ENCODE measurements at places on chromosomes 6 and 20.
A peak's percentile ranks its signal among the peaks of the same experiment; 100 is the strongest.

DNA sequence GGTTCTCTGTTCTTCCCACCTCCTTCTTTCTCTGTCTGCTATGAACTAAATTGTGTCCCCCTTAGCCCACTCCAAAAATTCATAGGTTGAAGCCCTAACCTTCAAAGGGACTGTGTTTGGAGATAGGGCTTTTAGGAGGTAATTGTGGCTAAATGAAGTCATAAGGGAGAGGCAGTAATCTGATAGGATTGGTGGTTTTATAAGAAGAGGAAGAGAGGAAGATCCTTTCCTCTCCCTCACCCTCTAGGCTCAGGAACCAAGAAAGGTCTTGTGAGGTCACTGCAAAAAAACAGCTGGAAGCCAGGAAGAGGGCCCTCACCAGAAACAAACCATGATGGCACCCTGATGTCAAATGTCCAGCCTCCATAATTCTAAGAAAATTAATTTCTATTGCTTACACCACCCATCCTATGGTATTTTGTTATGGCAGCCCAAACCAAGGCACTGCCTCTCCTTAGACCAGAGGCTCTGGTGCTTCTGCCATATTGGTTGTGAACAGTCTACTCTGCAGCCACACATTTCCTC, 135.1 kb upstream of the COL21A1 start:
- no peak for DNase-seq

DNA sequence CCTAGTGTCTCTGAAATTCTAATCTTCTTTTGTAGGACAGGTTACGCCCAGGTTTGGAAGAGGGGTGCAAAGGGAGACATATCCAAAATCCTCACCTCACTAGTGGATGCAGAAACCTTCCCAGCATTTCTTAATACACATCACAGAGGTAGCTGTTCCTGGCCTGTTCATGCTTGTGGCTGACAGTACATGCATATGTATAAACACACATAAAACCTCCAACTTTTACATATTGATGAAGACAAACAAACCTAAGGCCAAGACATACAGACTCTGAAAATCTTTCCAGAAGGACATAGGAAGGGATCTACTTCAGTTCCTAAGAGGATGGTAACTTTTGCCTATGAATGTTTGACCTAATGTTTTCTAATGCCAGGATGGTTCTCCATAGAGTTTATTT, 872.1 kb upstream of the FLRT3 start:
- no peak for DNase-seq

- DNase-seq: no peak
Measured at GRCh38 chr6:53851561-53851960, 56.8 kb downstream of the LRRC1 start.

DNA sequence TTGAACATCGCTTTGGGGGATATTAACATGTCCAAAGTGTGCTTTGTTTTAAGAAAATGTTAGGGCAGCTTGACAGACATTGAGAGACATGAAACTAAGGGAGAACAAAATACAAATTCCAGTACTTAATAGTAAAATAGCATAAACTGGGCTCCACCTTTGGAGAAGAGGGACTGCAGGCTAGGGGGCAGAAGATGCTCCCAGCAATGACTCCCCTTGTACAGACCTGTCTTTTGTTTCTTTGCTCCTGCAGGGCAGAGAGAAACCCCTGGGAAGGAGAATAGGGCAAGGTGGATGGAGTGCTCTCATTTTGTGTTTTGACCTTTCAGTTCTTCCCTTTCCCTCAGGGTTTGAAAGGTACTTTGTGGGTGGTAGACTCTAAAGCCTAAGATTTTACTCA, 115.6 kb upstream of the PLCB4 start:
- no peak for DNase-seq

- DNase-seq: no peak
Measured at GRCh38 chr6:20204512-20204894, 7.8 kb downstream of the MBOAT1 start.

DNA sequence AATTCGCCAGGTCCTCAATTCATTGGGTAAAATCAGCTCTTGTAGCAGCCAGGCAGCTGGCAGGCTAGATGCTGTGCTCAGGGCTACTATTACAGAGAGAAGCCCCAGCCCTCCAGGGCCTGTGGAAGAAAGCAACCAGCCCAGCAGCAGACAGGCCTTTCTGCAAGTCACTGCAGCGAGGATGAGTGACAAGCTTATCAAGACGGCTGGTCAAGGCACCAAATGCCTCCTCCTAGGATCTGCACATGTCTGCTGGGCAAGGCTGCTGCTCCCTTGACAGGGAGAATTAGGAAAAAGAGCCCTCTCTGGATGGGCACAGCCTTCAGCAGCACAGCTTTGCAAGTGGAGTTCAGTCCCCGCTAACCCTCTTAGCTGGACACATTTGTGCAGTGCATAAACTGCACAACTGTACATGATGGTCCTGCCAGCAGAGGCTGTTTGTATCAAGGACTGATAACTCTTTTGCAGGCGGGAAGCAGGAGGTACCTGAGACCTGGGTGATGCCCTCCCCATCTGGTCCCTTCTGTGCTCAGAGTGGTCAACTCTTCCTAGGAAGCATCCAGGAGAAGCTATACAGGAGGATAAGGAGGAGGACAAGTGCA, 89.9 kb downstream of the CDC5L start:
- no peak for DNase-seq

- no peak for DNase-seq
Measured at GRCh38 chr6:43271103-43271815, 26.8 kb upstream of the SLC22A7 start.

DNA sequence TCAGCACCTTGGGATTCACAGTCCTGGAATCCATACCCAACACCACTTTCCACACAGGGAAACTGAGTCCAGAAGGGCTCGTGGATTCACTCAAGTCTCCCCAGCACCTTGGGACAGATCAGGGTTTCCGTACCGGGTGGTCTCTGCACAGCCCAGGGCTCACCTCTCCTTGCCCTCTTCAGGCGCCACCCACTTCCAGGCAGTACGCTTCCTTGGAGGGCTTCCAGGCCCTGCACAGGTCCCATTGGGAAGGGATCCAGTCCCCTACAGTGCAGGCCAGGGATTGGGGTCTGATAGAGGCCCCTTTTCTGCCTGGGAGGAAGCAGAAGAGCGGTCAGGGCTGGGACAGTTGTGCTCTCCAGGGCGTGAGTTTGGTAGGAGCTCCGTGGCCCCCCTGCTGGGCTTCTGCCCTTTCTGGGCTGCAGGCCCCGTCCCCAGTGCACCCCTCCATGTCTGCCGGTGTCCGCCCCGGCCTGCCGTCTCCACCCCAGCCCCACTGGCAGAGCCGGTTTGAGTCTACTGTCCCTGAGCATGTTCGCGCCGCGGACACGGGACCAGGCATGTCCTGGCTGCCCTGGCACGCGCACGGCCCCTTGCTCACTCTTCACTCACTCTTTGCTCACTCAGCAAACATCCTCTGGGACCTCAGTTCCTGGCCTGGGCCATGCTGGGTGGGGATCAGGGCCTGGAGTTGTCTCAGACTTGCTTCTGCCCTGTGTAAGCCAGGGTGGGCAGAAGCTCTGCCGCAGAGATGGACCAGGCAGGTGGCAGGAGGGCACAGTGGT, 12.6 kb downstream of the SRC start:
- DNase-seq: peak; percentile 98

DNA sequence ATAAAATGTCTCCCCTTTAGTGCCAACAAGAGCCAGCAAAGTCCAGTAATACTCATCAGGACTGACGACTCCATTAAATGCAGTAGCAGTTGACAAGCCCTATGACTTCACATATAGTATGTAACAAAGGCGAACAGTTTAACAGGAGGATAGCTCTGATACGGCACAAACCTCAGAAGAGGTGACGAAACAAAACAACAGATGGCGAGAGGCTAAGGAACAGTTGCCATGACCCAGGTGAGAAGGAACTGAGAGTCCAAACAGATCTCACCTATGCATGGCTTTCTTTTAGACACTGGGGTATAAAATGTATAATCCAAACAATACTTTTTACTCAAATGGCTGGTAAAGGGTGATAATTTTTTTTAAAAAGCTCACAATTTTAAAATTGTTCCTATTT, 37.1 kb downstream of the SYNE1 start:
- no peak for DNase-seq

DNA sequence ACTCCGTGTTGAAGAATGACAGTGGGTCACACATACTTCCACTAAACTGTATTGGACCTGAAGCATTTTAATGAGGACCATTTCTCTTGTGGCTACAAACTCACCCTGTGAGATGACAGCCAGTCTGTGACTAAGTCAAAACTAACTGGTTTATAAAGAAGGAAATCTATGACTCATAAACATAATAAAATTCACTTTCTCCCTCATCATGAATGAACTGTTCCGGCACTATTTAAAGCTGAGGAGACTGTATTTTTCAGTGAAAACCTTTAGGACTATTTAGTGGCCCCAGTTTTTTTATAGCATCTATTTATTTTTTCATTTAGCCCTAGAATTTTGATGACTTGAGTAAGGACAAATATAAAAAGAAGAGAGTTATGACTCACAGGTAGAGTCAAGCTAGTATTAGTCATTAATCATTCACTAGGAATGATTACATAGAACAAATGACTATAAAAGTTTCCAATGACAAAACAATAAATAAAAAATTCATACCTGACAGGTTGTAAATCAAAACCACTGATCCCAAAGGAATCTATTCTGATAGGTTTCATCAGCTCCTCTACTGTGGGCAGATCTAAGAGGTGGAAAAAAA, 34.2 kb downstream of the CEP162 start:
- DNase-seq: peak; percentile 77

Data from epithelial cell of esophagus (primary cell).